ENCODE measurements at places on chromosomes 11 and 22.
A peak's percentile ranks its signal among the peaks of the same experiment; 100 is the strongest.

- no peaks in the 10 kb centered on the region for H3K36me3 ChIP-seq
- peaks cover 52% of the 10 kb centered on the region for H3K4me1 ChIP-seq
- peak overlapping the region; percentile 99 for H3K27ac ChIP-seq
- H3K4me3 ChIP-seq: peak overlapping the region; percentile 99
Observed at GRCh38 chr22:42648368-42649245, 585 bp downstream of the CYB5R3 start.

- no peaks in the 10 kb centered on the region for H3K27me3 ChIP-seq
- H3K4me3 ChIP-seq: no peak overlapping the region
- H3K4me1 ChIP-seq: no peaks in the 10 kb centered on the region
- H3K27ac ChIP-seq: no peak overlapping the region
- no peak for DNase-seq
Observed at GRCh38 chr22:43230971-43231723, 44.2 kb upstream of the TTLL12 start.

- peaks cover 34% of the 10 kb centered on the region for H3K4me1 ChIP-seq
- H3K4me3 ChIP-seq: no peak overlapping the region
- DNase-seq: no peak
Observed at GRCh38 chr22:40218152-40218551, 40.4 kb downstream of the TNRC6B start.

- H3K36me3 ChIP-seq: peaks cover 5% of the 10 kb centered on the region
- no peak overlapping the region for H3K27ac ChIP-seq
- H3K4me1 ChIP-seq: no peaks in the 10 kb centered on the region
- H3K4me3 ChIP-seq: no peak overlapping the region
- H3K27me3 ChIP-seq: no peaks in the 10 kb centered on the region
- DNase-seq: no peak
Observed at GRCh38 chr11:13309156-13309555, 31.6 kb downstream of the BMAL1 start.

- H3K27me3 ChIP-seq: no peaks in the 10 kb centered on the region
- H3K27ac ChIP-seq: no peak overlapping the region
- DNase-seq: peak; percentile 37
- no peaks in the 10 kb centered on the region for H3K36me3 ChIP-seq
- H3K4me1 ChIP-seq: no peaks in the 10 kb centered on the region
Observed at GRCh38 chr11:10483584-10483983, 28.5 kb downstream of the AMPD3 start.

GRCh38 chr11:22707119-22707899, 40.9 kb downstream of the GAS2 start:
- no peaks in the 10 kb centered on the region for H3K36me3 ChIP-seq
- DNase-seq: no peak
- no peak overlapping the region for H3K4me3 ChIP-seq
- no peaks in the 10 kb centered on the region for H3K4me1 ChIP-seq
